ENCODE measurements at places on chromosomes 7 and 10.

DNA sequence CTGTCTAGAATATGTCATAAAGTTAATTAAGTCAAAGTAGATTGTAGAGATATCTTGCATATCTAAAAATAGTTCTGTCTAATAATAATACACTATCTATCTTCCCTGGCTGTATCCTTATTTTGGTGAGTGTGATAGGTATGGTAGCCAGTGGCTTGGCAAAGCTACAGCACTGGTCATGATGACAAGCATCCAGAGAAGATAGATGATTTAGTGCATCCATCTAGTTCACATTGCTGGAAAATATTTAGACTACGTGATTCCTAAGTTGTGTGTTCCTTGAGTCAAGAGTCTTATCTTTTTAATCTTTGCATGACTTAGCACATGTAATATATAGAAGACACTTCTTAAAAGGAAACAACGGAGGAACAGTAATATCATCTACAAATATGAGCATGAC lies 711.2 kb upstream of the KCND2 start:
- DNase-seq = no peak

GRCh38 chr7:80151274-80151665 lies 16.6 kb downstream of the GNAI1 start:
- DNase-seq = no peak

DNA sequence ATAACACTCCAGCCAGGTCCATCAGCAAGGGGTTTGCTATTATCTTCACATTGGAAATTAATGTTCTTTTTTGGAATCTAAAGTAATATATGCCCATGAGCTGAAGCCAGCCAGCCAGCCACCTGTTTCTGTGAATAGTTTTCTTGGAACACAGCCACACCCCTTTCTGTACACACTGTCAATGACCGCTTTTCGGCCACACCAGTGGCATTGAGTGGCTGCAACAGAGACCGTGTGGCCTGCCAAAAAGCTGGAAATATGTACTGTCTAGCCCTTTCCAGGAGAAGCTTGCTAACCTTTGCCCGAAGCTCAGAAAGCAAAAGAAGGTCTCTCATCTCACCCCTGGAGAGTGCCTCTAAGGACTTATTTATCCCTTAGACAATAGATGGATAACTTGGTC lies 98.5 kb upstream of the NPS start:
- no peak for DNase-seq

DNA sequence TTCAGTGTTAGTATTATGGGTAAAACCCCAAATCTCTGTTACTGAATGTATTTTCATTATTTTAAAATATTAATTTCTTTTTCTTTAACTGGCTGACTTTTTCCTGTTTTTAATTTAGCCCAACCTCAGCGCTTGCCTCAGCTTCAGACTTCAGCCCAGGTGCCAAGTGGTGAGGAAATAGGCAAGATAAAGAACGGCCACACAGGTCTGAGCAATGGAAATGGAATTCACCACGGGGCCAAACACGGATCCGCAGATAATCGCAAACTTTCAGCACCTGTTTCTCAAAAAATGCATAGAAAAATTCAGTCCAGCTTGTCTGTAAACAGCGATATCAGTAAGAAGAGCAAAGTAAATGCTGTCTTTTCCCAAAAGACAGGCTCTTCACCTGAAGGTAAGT lies 57.5 kb downstream of the MDFIC start:
- no peak for DNase-seq

- no peak for DNase-seq
These were observed 50.6 kb upstream of the IL6 start for GRCh38 chr7:22676385-22676784.

DNA sequence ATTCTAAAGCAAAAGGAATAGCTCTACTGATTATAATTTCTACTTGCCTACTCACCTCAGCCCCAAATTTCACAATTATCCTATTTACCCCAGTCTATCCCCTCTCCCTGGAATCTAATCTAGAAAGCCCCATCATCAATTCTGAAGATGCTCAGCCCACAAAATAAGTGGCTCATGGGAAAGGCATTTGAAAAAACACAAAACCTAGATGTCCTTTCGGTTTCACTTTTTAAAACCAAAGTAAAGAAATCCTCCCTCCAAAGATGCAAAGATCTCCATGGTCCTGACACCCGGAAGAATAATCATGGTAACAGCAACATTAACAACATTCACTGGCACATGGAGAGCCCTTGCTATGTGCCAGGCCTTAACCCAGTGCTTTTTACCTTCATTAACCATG lies 224.8 kb downstream of the FGFR2 start:
- no peak for DNase-seq

DNA sequence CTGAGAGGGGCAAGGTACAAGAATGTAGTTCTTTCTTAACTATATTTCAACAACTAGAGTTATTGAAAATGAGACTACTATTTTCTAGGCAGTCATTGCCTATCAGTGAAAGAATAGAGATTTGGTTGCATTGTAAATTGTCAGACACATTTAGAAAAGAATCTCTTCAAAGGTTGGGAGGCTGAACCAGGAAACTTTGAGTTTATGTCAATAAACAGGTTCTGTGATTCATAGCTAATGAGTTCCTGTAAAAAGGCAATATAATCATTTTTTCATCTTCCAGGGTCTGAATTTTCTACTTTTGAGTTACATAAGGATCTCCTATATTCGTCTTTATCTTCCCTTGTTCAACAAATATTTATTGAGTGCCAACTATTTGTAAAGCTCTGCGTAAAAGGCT lies 47.1 kb downstream of the MAGI2 start:
- no peak for DNase-seq

- no peak for DNase-seq
These were observed 188.4 kb downstream of the DGKI start for GRCh38 chr7:137658190-137658900.

- DNase-seq = peak; percentile 38
These were observed 51.1 kb downstream of the GNA12 start for GRCh38 chr7:2792856-2793487.

DNA sequence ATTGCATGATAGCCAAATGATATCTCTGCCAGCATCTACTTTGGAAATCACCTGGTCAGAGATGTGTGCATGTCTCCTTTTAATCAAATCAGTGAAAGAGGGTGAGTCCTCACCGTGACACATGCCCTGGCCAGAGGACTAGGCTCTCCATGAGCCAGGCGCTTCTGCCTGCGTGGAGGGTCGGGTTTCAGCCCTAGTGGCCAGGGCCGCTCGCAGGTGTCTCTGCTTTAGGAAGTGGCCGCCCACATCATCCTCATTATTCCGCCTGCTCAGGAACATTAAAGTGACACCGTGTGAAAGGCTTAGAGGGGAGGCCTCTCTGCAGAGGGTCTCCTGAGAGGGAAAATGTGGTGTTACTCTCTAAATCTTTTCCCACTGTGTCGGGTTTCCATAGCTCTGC lies 173.6 kb upstream of the PRKCQ start:
- DNase-seq = no peak

DNA sequence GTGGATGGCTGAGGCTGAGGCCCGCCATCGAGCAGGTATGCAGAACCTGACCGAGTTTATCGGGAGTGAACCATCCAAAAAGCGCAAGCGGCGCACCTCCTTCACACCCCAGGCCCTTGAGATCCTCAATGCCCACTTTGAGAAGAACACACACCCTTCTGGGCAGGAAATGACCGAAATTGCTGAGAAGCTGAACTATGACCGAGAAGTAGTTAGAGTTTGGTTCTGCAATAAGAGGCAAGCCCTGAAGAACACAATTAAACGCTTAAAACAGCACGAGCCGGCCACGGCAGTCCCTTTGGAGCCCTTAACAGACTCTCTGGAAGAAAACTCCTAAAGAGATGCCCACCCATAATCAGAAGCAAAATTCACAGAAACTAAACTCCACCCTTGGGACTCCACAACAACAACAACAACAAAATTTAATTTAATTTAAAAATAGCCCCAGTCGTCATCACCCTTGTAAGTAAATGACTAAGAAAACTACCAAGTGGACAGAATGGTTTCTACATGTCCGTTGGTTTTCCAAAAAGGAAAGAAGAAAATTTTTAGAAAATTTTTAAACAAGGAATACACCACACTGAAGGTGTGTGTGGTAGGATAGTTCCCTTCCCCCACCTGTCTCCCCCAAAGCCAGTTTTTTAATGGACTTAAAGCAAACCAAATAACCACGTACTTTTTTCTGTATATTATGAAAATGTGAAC lies 101.7 kb upstream of the YAE1 start:
- DNase-seq = no peak

DNA sequence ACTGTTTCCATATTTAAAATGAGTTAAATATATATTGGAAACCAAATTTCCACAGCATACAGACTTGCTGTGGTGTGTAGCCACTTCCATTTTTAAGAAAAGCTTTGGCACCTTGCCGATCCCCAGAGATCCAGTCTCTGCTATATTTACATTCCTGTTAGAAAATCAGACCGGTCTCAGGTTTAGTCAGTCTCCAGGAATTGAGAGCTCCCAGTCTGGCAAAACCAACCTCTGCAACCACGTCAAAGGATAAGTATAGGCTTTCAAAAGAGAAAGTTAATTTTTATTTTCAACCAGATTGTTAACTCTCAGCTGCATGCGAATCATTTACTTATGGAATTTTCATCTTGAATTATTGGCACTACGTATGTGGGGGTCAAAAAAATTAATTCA lies 28.2 kb downstream of the PUS7 start:
- no peak for DNase-seq

GRCh38 chr10:102004376-102004775 lies 51.6 kb downstream of the ARMH3 start:
- no peak for DNase-seq

DNA sequence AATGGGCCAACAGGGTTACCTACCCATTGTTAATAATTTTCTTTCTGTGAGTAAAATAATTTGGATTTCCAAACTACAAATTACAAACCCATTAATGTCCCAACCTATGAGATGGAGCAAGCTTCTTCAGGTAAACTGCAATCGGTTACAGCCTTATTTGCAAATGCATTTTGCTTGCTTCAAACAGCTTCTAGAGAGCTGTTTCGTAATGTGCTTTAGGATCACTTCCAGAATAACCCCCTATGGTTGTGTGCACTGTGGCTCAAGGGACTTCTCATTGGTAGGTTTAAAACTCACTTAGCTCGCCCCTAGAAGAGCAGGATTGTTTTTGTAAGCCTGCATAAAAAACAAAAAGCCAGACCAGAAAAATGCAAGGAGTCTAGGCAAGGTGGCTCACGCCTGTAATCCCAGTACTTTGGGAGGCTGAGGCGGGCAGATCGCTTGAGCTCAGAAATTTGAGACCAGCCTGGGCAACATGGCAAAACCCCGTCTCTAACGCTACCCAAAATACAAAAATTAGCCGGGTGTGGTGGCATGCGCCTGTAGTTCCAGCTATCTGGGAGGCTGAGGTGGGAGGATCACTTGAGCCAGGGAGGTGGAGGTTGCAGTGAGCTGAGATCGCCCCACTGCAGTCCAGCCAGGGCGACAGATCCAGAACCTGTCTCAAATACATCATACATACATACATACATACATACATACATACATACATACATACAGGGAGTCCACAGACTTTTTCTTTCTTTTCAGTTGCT lies 3.3 kb upstream of the MAP3K8 start:
- DNase-seq = no peak

DNA sequence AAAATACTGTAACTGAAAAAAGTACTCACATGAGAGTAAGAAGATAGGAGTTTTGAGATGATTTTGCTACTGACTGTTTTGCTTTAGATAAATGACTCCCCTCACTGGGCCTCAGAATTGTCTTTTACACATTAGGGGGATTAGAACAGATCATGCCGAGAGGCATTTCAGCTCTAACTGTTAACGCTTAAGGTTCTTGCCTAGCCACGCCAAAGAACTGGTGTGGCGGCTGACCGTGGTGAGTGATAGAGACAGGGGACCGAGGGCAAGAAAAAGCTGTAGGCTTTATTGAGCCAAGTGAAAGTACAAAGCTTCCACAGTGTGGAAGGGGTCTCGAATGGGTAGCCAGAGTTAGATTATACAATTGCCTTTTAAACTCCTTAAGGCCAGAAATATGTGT lies 368.5 kb upstream of the MYO3A start:
- no peak for DNase-seq

DNA sequence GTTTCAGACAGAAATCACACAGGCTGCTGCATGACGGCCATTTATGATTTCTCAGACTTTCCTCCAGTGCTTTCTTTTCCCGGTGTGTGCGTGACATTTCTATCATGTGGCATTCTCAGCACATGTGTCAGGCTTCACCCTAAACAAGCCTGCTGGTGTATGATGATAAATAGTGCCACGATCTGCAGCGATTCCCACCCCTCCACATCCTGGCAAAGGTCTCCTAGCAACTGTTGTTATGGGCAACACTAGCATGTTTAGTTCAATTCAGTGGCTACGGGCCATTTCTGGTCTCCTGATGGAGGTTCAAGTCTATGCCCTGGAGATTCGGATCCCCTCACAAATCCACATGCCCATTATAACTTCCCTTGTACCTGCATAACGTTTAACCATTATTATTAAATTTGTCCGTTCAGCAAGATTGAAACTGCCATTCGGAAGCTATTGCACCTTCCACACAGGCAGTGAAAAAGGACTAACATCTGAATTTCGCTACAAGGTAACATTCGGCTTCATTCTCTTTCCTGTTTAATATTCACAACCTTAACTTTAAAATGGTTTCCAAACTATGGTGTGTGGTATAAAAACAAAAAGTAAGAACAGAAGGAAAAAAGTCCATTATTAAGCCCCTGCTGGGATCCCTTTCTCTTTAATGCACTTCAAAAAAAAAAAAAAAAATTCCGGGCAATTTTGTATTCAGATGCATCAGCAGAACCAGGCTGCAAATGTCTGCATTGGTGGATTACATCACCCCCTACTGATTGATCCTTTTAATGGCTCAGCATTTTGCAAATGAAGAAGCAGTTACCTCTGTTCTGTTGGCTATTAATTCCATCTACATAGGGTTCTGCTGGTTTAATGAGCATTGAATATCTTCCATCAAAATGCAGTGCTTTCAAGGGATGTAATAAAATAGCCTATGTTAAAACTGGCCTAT lies 90.2 kb downstream of the FRMD4A start:
- DNase-seq = no peak

GRCh38 chr7:149669121-149669818 lies 104.1 kb downstream of the ZNF467 start:
- DNase-seq = no peak

DNA sequence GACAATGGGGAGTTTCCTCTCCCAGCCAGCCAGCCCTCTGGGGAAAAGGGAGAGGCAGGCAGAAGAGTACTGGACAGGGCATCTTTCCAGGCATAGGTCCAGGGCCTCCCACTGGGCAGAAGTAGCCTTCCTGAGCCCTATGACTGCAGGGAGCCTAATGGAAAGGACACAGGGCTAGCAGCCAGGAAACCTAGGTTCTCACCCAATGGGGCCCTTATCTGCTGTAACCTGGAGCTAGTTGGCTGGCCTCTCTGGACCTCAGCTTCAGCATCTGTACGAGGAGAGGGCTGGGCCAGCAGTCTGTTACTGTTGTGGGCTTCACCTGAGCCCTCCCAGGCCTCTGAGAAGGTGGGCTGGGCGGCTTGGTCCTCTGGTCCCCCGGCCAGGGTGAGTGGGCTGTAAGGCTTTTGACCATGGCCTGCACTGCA lies 22.4 kb downstream of the LDB3 start:
- DNase-seq = no peak
